CD4-positive, alpha-beta T cell treated with Interferon alpha-2 for 1 hour (primary cell): ENCODE measurements at places on chromosomes 2 and 18.
A peak's percentile ranks its signal among the peaks of the same experiment; 100 is the strongest.

- no peak for DNase-seq
These were observed 844.3 kb downstream of the MBD2 start for GRCh38 chr18:53380063-53380639.

- no peak for DNase-seq
These were observed 11.8 kb upstream of the FTCDNL1 start for GRCh38 chr2:199862788-199863187.

DNA sequence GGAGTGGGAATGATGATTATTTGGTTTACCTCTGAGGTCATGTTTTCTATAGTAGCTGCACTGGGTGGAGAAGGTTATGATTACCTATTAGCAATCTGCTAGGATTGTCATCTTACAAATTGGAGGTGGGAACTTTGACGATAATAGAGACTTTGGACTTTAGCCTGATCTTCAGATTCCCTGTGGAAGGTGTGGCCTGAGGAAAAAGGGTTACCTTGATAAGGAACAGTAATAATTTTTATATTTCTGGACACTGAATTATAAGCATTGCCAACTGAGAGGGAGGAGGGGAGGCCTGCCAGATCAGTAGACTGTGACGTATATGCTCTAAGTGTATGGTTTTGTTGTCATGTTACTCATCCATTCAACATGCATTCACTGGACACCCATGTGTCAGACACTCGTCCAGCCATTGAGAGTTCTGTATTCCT lies 183.4 kb upstream of the FOSL2 start:
- DNase-seq, result no peak

- no peak for DNase-seq
These were observed 103.7 kb upstream of the PXDN start for GRCh38 chr2:1847846-1848598.

DNA sequence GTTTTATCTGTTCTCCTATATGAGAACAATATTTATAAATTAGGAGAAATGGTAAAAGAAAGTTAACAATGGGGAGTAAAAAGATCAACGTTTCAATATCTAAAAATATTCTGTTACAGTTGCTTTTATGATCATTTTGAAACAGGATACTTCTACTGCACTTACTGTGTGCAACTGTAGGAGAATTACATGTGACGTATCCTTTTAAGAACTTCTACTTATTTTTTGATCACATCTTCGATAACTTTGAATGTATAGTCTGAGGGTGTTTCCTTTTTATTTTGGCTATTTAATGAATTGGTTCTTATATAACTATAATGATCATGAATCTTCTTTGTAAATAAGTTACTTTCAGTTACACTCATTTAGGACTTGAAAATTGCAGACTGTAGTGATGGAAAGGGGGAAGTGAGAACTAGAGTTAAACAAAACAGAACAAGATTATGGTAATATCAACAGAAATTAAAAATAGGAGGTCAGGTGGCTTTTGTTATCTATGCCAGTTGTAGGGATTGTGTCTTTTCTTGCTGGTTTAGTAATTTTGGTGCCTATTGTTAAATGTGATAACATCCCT lies 109.9 kb downstream of the MSTN start:
- no peak for DNase-seq

- DNase-seq, result no peak
These were observed 4.0 kb upstream of the TEX51 start for GRCh38 chr2:126894585-126895182.

GRCh38 chr2:212078103-212078502 lies 460.5 kb downstream of the ERBB4 start:
- no peak for DNase-seq

DNA sequence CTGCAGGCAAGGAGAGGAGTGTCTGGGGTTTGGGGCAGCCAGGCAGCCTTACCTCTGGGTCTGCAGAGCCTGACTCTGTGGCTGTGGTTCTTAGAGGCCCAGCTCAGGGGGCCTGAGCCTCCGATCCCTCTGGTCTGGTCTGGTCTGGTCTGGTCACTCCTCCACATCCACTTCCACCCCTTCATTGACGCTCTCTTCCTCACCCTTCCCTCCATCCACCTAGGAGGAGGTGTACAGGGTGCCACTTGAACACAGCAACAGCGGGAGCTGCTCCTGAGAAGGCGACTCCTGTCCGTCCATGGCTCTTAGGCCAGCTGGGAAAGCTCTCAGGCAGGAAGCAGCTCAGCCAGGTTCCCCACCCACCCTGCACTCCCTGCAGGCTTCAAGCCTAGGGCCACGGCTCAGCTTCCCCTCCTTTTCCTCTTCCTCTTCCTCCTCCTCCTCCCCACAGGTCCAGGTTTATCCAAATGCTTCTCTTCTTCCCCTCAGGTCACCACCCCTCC lies 16.9 kb downstream of the GPR55 start:
- no peak for DNase-seq

DNA sequence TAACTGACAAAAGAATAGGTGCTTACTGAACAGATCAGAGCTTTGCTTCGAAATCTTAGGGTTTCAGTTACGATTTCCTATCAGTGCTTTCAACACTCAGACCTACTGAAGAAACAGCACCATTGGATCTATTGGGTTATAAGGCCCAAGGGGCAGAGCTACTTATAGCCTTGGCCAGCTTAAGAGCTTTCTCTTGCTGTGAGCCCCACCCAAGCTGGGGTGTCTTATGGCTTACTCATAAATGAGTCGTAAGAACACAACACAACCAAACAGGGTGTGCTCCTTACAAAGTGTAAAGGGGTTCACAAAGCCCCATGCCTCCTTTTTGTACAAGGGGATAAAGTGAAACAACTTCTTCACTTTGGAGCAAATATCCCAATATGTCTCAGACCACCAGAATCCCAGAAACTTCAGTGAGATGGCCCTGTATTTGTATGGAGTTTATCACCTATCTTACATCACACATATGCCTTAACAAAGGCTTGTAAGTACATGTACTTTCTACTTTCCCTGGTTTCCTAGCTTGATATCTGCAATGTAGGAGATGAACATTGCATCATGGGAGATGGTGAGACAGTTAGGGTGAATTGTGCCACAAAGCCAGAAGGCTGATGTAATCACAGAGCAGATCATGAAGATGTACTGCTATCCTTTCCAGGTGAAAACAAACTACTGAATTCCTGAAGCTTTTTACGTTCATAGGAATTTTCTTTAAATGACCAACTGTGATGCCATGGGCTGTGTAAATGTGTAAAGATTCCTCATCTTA lies 115.5 kb upstream of the GLI2 start:
- no peak for DNase-seq

DNA sequence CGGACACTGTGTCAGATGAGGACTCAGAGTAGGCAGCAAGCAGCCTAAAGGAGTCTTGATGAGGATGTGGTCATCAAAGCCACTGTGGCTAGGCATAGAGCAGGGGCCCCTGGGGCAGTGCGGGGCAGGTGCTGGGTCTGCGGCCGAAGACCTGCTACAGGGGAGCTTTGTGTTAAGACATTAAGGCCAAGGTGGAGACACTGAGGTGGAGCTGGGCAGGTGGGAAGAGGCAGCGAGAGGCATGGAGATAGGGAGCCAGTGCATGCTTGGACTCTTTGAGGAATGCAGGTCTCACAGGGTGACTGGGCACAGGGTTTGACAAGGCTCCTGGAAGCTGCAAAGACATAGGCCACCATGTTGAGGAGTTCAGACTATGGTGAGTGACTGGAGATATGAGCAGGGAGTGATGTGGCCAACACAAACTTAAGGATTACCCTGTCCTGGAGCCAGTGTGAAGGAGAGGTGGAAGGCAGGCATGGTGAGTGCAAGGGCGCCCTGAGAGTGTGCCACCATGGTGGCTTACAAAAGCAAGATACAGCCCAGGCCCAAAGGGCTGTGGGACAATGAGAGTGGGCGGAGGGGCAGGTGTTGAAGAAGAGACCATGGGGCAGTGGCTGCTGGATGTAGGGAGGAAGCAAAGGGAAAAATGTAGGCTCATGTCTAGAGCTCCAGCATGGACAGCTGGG lies 450.9 kb upstream of the HS6ST1 start:
- DNase-seq, result no peak

DNA sequence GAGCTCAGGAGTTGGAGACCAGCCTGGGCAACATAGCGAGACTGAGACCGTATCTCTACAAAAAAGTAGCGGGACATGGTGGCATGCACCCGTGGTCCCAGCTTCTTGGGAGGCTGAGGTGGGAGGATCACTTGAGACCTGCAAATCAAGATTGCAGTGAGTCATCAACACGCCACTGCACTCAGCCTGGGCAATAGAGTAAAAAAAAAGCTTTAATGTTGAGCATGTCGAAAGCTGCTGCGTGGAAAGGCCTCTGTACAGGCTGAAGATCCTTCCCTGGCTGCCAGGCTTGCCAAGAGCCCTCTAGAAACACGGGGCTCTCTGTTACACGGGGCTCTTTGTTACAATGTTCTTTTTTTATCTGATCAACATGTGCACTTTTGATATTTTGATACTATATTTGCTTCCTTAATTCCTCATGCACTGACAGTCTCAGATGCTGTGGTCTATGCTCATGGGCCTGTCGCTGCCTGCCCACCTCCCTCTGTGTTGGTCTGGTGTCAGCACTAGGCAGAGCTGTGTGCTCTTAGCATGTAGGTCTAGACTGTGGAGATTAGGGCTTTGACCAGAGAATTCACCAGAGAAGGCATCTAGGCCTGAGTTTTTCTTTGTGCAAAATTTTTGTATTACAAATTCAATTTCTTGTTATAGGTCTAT lies 18.7 kb downstream of the CLK1 start:
- DNase-seq, result no peak

GRCh38 chr2:74755386-74755785 lies 78.5 kb upstream of the HK2 start:
- no peak for DNase-seq

- peak; percentile 38 for DNase-seq
These were observed 7.1 kb downstream of the MREG start for GRCh38 chr2:216006164-216006663.

DNA sequence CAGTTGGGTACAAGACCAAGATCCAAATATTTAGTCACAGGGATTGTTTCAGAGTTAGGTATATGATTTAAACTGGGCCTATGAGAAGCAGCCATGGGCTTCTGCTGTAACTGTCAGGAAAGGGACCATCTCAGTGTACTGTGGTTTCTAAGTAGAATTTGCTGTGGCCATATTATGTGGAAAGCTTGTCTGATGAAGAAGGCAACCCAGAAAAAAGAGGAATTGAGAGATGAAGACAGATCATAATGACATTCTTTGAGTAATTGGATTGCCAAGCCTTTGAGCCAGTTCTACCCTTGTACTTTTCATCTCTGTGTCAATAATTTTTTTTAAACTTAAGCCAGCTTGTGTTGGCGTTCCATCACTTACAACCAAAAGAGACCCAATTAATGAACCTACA lies 259.6 kb downstream of the NUP35 start:
- DNase-seq, result no peak

- peak; percentile 27 for DNase-seq
These were observed 23.9 kb downstream of the DYSF start for GRCh38 chr2:71477231-71477691.

DNA sequence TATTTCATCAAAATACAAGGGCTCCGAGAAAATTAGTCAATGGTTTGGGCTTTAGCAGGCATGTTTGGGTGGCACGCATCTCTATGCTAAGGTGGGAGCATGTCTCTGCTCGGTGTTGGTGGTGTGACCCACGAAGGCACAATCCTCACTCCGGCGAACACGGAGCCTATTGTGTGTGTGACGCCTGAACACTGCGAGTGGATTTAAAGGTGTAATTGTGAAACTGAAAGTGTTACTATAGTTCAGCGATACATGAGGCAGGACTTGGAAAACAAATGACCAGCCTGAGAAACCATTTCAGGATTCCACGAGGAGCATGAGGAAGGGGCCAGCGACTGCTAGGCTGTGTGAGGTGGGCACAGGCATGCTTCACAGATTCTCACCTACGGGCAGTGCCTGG lies 41.7 kb upstream of the LDLRAD4 start:
- peak; percentile 32 for DNase-seq

- DNase-seq, result no peak
These were observed 2059.4 kb upstream of the CELF4 start for GRCh38 chr18:39624961-39625360.

GRCh38 chr2:190684931-190685330 lies 36.0 kb downstream of the NAB1 start:
- no peak for DNase-seq

DNA sequence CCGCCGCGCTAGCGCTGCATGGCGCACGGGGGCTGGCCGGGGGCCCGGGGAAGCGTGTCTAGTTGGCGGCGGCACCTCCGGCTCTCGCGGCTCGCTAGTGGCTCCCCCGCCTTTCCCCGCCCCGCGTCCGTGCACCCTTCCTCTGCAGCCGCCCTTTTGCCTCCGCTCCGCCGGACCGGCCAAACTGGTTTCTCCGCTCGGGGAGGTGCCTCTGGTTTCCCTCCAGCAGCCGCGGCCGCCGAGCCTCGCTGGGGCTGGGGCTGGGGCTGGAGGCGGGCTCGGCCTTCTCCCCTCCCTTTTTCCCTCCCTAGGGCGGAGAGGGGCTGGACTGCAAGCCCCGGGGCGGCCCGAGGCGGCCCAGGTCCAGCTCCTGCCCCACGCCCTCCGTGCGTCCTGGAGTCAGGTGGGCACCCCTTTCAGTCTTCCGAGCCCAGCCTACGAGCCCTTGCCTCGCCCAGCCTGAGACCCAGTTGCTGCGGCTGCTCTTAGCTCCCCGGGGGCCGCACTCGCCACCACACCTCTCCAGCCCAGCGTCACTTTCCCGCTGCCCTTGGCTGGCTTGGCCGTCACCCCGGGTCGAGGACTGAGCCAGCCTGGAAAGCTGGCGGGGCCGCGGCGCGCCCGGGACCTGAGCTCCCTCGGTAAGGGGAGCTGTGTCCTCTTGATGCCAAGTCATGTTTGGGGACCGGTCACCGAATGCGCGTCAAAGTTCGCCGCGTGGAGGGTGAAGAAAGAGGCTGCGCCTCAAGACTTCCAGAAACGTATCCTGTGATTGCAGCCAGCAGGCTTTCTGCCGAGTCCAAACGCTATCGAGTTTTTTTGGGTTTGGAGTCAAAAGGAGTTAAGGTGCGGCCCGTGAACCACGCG lies at the start of gene ATP8B1:
Gene ATP8B1 (minus strand): TSS at position 213 of the 867 bp plus-strand sequence. CDS start 71,508 bp downstream, outside the sequence.
- DNase-seq, result no peak

GRCh38 chr2:31329081-31329625 lies 85.4 kb downstream of the XDH start:
- no peak for DNase-seq

DNA sequence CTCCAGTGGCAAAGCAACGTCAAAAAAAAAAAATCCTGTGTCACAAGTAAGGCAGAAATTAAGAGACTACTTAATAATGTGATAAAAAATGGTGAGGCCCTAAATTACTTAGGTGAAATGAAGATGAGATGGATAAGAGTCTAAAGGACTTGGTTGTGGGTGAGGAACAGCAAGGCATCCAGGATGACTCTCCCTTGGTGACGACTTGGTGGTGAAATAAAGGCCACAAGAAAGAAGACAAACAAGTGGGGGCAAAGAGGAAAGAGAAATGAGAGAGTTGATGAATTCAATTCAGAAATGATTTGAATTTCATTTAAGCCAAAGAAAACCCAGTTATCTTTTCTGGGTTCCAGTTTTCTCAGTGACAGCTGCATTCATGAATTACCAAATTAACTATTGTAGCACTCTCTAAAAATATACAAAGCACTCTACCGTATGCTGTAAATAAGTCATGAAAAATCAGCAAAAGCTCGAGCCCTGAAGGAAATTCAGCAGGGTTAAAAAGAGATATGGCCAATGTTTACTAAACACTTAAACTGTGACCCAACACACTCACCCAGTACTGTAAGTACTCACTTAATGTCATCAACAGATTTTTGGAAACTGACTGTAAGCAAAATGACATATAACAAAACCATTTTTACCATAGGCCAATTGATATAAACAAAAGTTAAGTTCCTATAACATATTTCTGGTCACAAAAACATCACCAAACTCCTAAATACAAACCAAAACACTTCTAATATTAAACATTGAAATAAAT lies 1.4 kb downstream of the METTL8 start:
- no peak for DNase-seq

GRCh38 chr2:2530334-2530733 lies 199.3 kb upstream of the MYT1L start:
- no peak for DNase-seq
